ENCODE measurements at places on chromosomes 2 and 18.
A peak's percentile ranks its signal among the peaks of the same experiment; 100 is the strongest.

- DNase-seq = no peak
These were observed 171.9 kb downstream of the AGAP1 start for GRCh38 chr2:235665661-235666212.

- DNase-seq = no peak
These were observed 300.0 kb upstream of the REV1 start for GRCh38 chr2:99789849-99790248.

- DNase-seq = no peak
These were observed 26.8 kb downstream of the SMAD7 start for GRCh38 chr18:48923746-48924629.

GRCh38 chr2:10120877-10121574 is 1.5 kb upstream of the RRM2 start:
- no peak for DNase-seq

GRCh38 chr2:18520451-18521425 is 39.7 kb downstream of the RDH14 start:
- peak; percentile 77 for DNase-seq

GRCh38 chr2:12490641-12491040 is 226.1 kb upstream of the TRIB2 start:
- DNase-seq = no peak

GRCh38 chr18:62196980-62197379 is 9.9 kb downstream of the RELCH start:
- no peak for DNase-seq

DNA sequence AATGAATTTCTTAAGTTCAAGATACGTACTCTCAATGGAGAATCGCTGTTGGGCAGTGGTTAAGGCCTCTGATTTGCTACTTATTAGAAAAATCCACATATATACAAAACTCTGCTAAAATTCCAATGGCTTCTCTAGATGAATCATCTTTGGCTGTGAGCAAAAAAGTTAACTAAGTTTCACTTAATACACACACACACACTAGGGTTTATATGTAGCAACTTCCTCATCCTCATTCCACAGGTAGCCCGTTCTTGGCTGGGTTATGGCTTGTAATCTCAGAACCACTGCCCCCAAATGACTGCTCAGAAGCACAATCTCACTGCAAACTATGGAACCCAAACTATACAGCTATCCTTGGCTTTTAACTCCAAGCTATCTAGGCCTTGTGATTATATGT is 99.7 kb downstream of the SMAD2 start:
- DNase-seq = no peak

DNA sequence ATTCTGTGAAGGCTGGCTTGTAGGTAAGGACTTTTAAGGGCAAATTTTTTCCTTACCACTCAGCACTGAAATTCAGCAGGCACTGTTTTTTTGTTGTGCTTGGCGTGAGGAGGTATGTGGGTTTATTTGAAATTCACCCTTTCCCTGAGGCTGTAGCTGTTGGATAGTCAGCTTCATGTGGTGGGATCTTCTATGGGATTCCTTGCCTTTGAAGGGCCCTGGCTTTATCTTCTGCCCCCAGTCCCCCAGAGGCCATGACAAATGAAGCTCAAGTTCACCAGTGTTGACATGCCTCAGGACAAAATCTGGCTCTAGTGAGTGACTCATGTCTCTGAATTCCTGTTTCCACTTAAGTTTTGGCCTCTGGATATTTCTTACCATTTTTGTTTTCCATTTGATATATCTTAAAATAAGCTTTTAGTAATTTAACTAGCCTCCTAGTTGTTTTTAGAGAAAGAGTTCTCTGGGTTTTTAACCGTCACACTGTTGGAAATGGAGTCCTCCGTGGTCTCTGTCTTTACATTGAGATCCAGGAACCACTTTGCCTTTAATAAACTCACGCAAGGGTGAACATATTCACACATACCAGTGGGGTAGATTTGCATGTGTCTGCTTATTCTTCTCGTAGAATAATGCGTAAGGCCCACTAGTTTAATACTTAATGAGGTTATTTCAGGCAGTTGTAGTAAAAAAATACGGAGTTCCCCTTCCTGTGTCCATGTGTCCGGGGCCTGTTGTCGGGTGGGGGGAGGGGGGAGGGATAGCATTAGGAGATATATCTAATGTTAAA is 211.1 kb upstream of the FAM98A start:
- no peak for DNase-seq

DNA sequence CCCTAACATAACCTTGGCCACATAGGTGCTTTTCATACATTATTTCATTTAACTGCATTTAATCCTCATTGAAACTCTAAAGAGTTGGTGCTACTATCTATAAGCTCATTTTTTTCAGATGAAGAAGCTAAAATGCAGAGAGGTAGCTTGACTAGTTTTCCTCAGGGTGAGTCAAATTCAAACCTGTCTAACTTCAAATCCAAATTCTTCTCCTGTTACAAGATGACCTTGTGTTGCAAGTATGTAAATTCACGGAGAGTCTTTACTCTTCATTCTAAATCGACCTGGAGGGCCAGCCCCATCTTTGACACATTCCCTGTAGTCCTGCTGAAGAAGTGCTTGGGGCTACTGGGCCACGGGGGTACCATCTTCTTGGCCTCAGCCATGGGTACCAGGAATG is 8.2 kb upstream of the SETBP1 start:
- no peak for DNase-seq

GRCh38 chr2:233912691-233913423 is 4.3 kb upstream of the TRPM8 start:
- peak; percentile 12 for DNase-seq

DNA sequence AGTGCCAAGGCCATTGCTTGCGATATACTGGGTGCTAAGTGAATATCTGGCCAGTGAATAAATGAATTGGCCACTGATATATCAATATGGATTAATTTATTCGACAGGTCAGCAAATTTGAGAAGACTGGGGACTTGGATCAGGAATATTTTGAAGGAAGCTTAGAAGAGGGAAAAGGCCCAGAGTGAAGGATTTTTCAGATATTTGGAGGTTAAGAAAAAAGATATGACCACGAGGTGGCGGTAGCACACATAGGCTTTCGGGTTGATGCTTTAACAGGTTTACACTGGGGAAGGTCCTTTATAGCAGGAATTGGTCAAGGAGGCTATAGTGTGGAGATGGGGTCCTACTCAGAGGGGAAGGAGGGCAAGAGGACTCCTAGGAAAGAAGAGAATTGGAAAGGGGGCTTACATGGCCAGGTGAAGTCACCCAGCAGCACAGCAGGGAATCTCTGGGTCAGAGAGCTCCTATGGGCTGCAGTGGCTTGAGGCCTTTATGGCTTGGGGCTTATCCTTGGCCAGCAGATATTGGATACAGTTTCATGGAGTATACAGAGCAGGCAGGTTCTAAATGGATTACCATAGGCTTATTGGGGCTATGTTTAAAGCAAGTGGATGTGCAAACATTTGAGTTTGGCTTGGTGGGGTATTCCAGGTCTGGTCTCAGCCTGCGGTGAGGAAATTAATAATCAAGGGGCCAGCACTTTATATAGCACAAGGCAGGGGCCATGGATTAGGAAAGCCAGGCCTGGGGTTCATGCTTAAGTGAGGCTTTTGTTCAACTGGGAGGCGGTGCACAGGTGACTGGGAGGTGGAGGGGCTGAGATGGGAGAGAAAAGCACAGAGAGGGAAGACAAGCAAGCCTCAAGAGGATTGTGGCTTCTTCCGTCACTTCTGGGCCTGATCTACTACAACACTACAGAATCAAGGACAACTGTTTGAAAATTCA is 9.7 kb downstream of the IL1RN start:
- DNase-seq = peak; percentile 15

- DNase-seq = no peak
These were observed 28.8 kb downstream of the SP140 start for GRCh38 chr2:230254152-230254881.

GRCh38 chr2:134260713-134261112 is 6.8 kb downstream of the MGAT5 start:
- no peak for DNase-seq
